ENCODE measurements at places on chromosomes 4 and X. TPM values are rescaled to one million over a fixed set of nuclear protein-coding genes. Genes with fewer than 3 reads are reported as not detected.
A peak's percentile ranks its signal among the peaks of the same experiment; 100 is the strongest.

DNA sequence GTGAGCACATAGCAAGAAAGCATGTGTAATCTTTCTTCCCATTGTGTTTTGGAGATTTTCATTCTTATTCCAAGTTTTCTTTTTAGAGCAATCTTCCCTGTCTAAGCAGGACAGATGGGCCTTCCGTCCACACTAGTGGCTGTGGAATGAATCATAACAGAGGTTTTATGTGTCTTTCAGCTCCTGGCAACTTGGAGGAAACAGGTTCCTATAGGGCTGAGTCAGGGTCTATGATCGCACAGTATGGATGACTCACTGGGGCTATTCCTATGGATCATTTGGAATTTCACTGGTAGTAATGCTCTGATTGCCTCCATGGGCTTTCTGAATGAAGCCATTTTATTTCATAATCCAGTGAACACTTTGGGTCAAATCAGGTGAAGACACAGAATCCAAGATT lies 51.8 kb upstream of the CBLL2 start:
- DNase-seq, result no peak

The UBA6 gene
- total RNA-seq, result 63.2 TPM

The LUZP4 gene
- total RNA-seq, result not detected

The ARSJ gene
- total RNA-seq, result 42.4 TPM

DNA sequence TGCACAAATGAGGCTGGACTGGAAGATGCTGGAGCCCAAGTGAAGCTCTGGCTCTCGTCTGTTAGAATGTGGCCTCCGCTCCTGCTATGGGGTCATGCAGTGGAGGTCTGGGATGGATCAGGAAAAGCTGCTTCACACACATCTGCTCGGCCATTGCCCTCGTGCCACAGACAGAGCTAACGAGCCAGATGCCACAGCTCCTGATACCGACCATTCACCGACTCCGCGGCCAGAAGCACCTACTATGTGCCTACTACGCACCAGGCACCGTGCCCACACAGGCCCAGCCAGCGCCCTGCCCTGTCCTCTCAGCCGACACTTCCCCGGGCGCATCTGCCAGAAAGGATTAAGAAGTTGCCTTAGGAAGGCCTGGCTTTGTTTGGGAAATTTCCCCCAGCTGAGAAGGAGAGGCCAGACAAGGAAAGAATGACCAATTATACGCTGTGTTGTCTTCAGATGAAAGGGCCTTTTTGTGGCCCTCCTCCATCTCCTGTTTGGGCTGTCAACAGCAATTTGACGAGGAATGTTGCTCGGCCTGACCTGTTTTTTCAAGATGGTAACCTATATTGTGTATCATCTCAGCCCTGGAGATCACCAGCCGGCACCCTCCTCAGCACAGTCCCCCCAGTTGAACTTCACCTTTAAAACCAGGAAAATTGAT lies 34.3 kb downstream of the HMX1 start:
- DNase-seq, result peak; percentile 46

GRCh38 chr4:84389406-84389805 lies 109.7 kb downstream of the NKX6-1 start:
- DNase-seq, result no peak

DNA sequence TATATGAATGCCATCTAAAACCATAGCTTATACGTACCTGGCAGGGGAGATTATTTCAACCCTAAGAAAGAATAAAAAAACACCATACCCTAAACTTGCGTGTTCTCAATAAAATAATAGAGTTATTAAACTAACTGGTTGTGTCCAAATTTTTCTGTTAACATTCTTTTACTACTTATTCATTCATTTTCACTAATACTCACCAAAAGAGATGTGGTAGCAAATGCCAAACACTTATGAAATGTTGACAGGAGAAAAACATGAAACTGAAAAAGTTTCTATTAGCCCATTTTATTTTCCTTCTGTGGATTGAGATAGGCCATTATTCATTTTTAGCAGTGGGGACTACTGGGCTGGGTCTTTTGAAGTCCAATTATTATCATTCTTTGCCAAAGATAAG lies 102.0 kb downstream of the TSPAN5 start:
- no peak for DNase-seq

DNA sequence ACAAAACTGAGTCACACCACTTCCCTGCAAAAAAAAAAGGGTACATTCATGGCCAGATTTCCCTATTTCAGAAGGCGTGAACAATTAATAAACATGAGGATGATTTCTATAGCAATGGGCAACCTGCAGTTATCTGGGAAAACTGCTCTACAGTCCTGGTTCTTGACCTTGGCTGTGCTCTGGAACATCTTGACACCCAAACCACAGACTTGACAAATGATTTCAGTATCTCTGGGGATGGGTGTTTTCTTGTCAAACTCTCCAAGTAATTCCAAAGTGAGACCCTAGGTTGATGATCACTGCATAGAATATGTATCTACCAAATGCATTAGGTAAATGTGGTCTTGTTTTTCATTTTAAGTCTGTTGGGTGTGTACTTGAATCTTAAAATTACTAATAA lies 2.0 kb downstream of the DAPP1 start:
- no peak for DNase-seq

GRCh38 chrX:19745077-19745476 lies 142.3 kb downstream of the SH3KBP1 start:
- DNase-seq, result no peak

DNA sequence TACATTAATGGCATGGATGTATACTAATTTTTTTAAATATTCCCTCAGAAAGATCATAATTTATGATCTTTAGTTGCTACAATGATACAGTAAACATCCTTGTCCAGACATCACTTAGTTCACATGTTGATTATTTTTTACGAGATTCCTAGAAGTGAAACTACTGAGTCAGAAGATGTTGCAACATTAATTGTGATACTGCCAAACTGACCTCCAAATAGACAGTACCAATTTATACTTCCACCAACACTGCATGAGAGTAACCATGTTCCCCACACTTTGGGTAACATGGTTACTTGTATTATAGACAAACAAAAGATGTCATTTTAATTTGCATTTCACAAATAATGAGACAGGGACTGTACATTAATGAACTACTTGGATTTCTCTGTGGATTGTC lies 19.6 kb downstream of the RCHY1 start:
- no peak for DNase-seq

DNA sequence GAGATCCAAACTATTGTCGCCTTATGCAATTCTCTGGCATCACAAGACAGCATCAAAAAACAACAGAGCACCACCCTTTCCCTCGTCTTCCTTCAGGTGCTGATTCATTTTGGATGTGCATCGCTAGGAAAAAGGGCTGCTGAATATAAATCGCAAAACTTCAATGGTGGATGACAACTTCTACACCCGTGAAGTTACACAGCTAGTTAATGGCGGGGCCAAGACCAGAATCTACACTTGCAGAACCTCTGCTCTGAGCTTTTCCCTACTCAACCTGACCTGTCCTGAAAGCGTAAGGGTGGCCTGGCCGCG lies 674 bp downstream of the GNPDA2 start:
- DNase-seq, result no peak

The FGFR3 gene
- 4.0 TPM for total RNA-seq

DNA sequence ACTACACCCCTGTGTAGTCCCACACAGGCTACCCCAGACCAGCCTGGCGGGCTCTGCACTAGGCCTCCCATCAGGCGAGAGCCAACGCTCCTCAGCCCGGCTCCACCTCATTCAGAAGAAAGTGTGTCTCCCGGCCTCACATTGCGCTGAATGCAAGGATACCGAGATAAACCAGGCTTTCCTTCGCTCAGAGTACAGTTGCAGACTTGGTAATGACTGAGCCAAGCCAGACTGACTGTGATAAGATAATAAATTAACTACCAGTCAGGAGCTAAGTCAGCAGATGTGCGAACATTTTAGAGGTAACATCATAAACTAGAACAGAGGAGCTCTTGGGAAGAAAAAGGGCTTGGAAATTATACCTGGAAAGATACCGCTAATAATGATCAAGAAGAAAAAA lies 397.6 kb downstream of the TRIML1 start:
- no peak for DNase-seq

GRCh38 chr4:53196882-53197771 lies 168.7 kb downstream of the SCFD2 start:
- DNase-seq, result no peak

GRCh38 chrX:97315939-97316338 lies 432.2 kb downstream of the RPA4 start:
- no peak for DNase-seq

DNA sequence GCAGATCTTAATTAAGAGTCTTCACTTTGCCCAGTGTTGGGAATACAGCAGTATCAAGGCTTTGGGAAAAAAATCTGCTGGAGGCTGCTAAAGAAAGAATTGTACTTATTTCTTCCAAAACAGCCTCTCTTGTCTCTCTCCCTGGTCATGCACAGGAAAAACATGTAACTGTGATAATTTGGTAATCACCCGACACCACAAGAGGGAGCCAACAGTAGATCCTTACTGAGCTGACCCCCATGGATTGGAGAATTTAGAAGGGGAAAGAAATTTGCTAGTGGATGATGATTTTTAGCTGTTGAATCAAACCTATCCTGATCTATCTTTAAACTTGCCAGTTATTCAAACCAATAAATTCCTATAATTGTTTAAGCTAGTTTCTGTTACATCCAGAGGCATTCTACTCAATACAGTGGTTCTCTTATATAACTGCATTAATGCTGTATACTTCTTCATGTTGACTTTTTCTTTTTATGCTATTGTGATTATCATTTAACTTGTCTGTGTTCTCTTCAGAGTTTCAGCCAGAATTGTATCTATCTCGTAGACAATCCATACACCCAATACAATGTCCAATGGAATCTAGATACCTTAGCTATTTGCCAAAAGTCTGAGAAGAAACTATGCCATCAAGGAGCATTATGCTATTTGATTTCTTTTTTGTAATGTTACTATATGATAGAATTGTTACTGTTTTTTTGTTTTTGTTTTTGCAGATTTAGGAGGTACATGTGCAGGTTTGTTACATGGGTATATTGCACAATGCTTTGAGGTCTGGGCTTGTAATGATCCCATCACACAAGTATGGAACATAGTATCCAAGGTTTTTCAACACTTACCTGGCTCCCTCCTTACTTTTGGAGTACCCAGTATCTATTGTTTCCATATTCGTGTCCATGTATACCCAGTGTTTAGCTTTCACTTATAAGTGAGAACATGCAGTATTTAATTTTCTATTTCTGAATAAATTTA lies 31.3 kb upstream of the ARHGEF38 start:
- no peak for DNase-seq

- DNase-seq, result no peak
Measured at GRCh38 chr4:83093060-83093640, 21.4 kb downstream of the PLAC8 start.

The CYBB gene
- total RNA-seq, result 60.4 TPM

The TRIML2 gene
- total RNA-seq, result not detected

- no peak for DNase-seq
Measured at GRCh38 chrX:10990976-10991375, 120.2 kb upstream of the HCCS start.

GRCh38 chrX:35115205-35115604 lies 172.6 kb downstream of the FAM47B start:
- no peak for DNase-seq
